ENCODE measurements at places on chromosomes 12 and 14. TPM values are rescaled to one million over a fixed set of nuclear protein-coding genes. Genes with fewer than 3 reads are reported as not detected.
A peak's percentile ranks its signal among the peaks of the same experiment; 100 is the strongest.

DNA sequence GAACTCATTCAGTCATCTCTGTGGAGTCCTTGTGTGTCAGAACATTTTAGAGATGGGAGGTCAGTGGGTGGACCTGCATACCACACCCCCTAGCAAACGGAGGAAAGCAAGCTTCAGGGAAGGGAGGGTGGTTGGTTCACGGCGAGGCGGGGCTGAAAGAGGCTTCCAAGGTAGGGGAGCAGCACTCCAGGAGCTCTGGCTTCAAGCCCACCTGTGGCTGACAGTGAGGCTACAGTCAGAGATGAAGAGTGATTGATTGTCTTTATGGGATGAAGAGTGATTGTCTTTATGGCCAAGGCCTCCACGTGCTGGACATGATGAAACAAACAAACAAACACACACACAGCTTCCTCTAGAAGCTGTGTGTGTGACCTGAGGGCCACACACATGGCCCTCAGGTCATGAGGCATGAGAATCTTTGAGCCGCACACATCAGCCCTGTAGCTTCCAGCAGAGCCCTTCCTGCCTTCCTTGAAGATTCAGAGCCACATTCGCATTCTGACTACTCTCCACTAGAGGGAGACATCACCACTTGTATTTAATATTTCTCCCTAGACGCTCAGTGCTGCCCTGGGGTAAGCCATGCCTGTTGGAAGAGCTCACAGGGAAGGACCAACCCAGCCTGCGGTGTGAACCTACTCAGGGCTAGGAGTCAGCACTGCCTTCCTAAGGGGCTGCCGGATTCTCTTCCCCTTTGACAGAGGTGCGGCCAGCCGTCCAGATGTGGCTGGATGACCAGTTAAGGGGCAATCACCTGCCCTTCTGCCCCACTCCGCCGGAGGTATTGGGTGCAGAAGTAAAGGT is 54.4 kb upstream of the KCNA1 start:
- H3K4me1 ChIP-seq = peaks cover 9% of the 10 kb centered on the region
- DNase-seq = peak; percentile 67
- no peaks in the 10 kb centered on the region for H3K27me3 ChIP-seq
- H3K27ac ChIP-seq = no peak overlapping the region
- H3K4me3 ChIP-seq = no peak overlapping the region
- no peaks in the 10 kb centered on the region for H3K36me3 ChIP-seq

Gene SERPINA4
- not detected for total RNA-seq

Gene NANOG
- 0.40 TPM for total RNA-seq

Gene KCNH5
- total RNA-seq = not detected

DNA sequence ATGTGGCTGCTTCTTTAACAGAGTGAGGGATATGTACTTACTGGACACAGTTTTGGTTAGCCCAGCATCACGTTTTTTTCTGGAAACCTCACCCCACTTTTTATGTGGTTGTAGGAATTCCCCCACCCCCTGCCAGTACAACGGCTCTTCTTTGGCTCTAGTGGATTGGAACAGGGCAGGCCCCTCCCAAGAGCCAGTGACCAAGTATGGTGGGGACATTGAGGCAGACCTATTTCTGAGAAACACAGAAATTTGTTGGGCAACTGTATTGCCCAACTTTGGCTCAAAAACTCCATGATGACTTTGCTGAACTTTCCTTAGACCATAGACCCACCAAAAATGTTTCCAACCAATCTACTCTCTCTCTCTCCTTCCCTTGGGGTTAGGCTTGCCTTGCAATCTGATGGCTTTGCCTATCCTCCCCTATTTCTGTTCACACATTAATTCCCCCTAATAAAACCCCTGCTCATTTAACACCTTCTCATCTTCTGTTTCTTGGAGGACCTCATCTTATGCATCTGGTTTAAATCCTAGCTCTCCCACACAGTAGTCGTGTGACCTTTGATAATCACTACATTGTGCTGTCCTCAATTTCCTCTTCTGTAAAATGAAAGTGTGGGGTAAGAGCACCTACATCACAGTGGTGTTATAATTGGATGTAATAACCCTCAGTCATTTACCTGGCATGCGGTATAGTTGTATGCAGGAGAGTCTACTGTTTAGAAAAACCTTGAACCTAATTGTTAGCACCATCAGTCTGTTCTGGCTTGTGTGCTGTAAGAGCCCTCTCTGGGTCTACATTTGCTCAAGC is 71.7 kb downstream of the IGF1 start:
- peaks cover 17% of the 10 kb centered on the region for H3K4me1 ChIP-seq
- H3K27me3 ChIP-seq = no peaks in the 10 kb centered on the region
- H3K36me3 ChIP-seq = no peaks in the 10 kb centered on the region
- no peak overlapping the region for H3K4me3 ChIP-seq
- no peak overlapping the region for H3K27ac ChIP-seq
- no peak for DNase-seq

Gene SRSF5
- total RNA-seq = 744 TPM
